ENCODE measurements at places on chromosomes 2 and 18.

- no peak for DNase-seq
Observed at GRCh38 chr2:105417857-105418436, 19.1 kb upstream of the FHL2 start.

DNA sequence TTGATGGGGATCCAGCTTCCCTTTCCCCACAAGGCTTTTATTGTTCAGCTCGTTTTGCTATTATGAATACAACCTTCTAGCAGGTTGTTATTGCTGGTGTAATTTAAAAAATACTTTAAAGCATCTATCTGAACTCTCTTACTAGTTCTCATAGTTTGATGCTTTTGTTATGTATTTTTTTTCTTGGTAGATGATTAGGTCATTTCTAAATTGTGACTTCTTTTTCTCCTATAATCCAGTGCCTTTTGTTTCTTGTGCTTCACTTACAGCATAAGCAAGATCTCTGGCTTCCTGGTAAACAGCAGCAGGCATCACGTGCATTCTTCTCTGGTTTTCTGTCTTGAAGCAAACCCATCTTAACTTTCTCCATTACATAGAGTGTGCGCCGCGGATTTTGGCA lies 96.1 kb downstream of the FAM168B start:
- DNase-seq: no peak

- DNase-seq: no peak
Observed at GRCh38 chr2:29215073-29215472, 99.9 kb downstream of the CLIP4 start.

GRCh38 chr18:63105636-63106316 lies 213.8 kb downstream of the BCL2 start:
- DNase-seq: no peak

DNA sequence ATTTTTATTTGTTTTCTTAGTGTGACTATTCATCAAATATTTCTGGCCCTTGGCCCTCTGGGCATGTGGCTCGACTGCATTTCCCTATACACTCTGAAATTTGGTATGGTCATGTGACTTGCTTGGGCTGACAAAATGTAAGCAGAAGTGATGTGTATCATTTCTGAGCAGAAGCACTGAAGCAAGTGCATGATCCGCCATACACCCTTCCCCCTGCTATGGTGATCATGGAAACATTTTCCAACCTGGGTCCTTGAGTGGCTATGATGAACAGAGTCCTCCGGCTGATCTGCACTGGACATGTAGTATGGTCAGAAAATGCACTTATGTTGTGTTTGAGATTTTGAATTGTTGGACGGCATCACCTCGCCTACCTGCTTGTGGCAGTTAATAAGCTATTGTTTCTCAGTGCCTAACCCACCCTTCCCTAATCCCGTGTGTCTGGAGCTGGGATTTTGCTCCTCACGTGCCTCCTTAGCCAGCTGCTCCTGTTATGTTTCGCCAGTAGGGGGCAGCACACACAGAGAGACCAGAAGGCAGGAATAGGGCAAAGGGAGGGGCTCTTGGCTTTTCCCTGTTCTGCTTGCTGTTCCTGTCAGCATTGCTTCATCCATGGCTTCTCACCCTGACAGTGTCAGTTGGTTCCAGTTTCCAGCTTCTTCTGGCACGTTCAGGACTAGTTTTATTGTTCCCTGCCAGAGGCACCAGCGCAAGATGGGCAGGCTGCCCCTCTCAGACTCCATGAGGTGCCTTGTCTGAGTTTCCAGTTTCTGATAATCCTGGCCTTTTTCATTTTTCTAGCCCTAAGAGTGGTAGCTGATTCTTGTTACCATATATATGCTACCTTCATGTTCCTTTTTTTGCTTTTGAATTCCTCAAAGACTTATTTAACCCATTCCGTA lies 207.4 kb downstream of the ARL6IP6 start:
- DNase-seq: no peak

DNA sequence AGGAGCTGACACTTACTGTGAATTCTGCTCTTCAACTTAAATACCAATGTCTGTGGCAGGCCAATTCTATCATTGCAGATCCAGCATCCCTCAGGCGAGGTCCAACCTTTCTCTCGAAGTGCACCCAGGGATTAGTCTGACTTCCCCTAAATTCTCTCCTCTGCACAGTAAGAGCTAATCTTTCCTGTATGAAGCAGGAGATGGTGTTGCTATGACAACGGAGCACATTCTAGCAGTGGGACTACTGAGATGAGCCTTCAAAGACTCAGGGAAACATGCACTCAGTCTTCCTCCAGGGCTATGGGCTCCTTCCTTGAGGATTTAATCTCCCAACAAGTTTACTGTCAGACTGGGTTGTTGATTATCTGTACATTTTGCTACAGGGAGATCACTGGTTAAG lies 176.3 kb downstream of the NOL4 start:
- no peak for DNase-seq

DNA sequence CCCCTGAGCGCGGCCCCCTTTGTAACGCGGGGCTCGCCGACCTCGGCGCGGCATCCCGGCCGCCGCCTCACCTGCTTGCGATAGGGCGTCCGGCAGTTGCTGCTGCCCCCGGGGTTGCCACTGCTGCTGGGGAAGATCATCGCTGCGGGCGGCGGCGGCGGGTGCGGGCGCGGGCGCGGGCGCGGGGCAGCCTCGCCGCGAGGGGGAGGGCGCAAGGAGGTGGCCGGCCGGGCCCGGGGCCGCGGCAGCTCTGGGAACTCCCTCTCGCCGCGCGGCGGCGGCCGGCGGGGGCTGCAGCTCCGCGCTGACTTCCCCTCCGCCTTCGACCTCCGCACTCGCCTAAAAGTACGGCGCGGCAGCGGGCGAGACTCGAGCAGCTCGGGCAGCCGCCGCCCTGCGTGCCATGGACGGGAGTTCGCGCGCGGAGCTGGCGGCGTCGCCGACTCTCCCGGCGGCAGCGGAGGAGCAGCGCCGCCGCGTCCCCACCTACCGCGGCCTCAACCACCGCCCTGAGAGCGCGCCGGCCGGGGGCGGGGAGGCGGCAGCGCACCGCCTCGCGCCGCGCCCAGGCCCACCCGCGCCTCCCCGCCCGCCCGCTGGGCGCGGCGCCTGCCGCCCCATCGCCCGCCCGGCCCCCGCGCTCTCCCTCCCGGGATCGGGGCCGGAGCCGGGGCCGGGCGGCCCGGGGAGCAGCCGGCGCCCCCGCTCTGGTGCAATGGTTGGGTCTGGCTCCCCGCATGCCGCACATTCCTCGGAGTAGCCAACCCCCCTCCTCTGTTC lies 86.0 kb downstream of the RBMS1 start:
- peak; percentile 70 for DNase-seq

GRCh38 chr2:210617732-210618330 lies 61.4 kb downstream of the CPS1 start:
- no peak for DNase-seq

GRCh38 chr2:170924969-170925368 lies 4.1 kb upstream of the GORASP2 start:
- no peak for DNase-seq

DNA sequence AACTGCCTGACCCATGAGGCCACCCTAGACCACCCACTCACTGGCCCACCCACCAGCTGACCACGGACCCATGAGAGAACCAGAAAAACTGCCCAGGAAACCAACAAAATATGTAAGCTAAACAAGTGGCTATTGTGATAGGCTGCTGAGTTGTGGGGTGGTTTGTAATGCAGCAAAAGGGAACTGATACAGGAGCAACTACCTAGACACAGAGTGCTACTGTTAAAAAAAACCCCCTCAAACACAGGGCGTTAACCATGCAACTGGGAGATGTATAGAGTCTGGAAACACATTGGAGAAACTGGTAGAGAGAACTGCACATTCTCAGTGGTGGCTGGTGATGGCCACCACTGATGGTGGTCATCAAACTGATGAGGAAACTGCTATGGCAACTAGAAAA lies 206.3 kb upstream of the GYPC start:
- DNase-seq: no peak

GRCh38 chr2:64291181-64291580 lies 147.0 kb upstream of the PELI1 start:
- no peak for DNase-seq

- DNase-seq: peak; percentile 71
Observed at GRCh38 chr2:42089340-42089925, 41.6 kb downstream of the PKDCC start.

GRCh38 chr2:178994264-178994663 lies 55.7 kb downstream of the CCDC141 start:
- no peak for DNase-seq

- DNase-seq: no peak
Observed at GRCh38 chr2:70990216-70990615, 4.5 kb downstream of the TEX261 start.

- no peak for DNase-seq
Observed at GRCh38 chr2:154259030-154259429, 387.3 kb downstream of the GALNT13 start.

- DNase-seq: no peak
Observed at GRCh38 chr2:145190031-145190703, 670.2 kb upstream of the ZEB2 start.

DNA sequence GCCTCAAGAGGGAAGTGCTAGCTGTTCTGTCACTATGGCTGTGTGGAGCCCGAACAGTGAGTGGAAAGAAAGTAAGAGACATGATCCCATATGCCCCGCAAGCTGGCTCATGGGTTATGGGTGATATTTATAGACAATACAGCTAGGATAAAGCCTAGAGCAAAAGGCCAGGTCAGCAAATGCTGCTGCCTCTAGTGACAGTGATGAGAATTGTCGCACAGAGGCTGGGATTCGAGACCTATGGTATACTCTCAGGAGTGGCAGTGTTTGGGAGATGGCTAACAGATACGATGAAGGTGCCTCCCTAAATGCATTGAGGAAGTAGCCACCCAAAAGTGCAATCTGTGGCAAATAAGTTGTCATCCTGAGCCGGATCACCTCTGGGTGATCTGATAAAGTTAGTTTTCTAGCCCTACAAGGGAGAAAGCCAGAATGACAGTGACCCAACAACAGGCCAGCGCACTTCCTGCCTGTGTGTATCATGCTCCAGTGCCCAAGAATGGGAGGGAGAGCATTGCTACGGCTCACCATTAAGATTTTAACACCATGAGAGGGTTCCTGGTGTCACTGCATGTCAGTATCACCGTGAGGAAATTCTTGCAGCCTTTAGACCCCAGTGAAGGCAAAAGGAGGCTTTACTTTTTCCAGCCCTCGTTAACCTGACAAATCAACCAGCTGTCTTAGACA lies 92.2 kb upstream of the TGFA start:
- DNase-seq: no peak

GRCh38 chr2:86671337-86671981 lies 47.8 kb upstream of the RNF103 start:
- DNase-seq: no peak

- no peak for DNase-seq
Observed at GRCh38 chr2:21282515-21282898, 158.7 kb downstream of the TDRD15 start.

DNA sequence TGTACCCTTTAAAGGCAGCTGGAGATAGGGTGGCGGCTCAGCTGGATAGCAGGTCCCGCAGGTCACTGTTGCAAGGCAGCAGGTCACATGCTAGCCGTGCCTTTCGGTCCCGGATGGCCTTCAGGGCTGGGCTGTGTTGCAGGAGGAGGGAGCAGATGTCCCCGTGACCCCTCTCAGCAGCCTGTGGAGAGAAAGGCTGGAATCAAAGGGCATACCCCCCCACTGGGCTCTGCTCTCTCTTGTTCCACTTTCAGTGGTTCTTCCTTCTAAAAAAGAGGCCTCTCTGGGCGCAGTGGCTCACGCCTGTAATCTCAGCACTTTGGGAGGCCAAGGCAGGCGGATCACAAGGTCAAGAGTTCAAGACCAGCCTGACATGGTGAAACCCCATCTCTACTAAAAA lies 4.4 kb upstream of the ANKRD23 start:
- DNase-seq: no peak

- DNase-seq: no peak
Observed at GRCh38 chr2:10120877-10121574, 1.5 kb upstream of the RRM2 start.

DNA sequence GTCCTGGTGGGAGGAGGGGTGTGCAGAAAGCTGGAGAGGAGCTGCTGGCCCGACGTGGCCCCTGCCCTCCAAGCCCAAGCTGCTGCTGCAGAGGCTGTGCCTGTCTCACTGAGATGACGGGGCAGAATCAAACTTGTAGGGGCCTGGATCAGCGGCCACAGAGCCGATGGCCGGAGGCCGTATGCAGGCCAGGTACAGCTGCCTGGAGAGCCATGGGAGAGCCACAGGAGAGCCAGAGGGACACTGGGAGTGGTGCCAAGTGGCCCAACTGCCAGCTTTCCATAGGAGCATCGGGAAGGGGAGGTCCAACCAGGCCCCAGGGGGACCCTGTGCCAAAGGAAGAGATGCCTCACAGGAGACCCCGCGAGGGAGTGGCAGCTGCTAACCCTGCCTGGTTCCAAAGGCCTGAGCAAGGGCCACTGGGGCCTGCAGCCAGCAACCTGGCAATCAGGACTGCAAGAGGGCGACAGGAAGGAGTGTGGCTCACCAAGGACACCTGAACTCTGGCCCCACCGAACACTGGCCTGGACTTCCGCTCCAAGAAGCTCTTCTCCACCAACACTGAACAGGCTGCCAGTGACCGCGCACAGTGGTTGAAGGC lies 70.7 kb downstream of the HDAC4 start:
- no peak for DNase-seq

GRCh38 chr2:205680067-205680466 lies 2.2 kb upstream of the NRP2 start:
- DNase-seq: peak; percentile 46

DNA sequence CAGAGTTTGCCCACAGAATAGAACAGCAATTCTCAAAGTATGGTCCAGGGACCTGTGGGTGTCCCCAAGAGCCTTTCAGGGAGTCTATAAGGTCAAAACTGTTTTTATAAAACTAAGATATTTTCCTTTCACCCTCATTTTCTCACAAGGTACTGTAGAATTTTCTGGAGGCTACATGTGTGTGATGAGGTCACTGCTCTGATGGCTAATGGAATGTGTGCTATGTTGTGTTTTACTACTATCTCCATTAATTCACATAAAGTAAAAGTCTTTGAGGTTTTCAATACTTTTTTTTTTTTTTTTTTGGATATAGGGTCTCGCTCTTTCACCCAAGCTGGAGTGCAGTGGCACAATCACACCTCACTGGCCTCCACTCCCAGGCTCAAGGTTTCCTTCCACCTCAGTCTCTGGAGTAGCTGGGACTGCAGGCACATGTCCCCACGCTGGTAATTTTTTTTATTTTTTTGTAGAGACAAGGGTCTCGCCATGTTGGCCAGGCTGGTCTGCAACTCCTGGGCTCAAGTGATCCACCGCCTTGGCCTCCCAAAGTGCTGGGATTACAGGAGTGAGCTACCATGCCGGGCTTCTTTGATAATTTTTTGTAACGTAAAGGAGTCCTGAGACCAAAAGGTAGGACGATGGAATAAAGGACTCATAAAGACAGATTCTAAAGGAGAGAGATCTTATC lies 1.8 kb downstream of the TRABD2A start:
- no peak for DNase-seq

- no peak for DNase-seq
Observed at GRCh38 chr2:32910883-32911598, 35.7 kb upstream of the LTBP1 start.

GRCh38 chr2:71566372-71566771 lies 113.0 kb downstream of the DYSF start:
- DNase-seq: no peak

GRCh38 chr18:32156855-32157254 lies 33.0 kb upstream of the MEP1B start:
- no peak for DNase-seq

Data from CD4-positive, alpha-beta T cell treated with Interleukin-1 beta for 1 hour (primary cell).